ENCODE measurements at places on chromosomes 13 and 19.

DNA sequence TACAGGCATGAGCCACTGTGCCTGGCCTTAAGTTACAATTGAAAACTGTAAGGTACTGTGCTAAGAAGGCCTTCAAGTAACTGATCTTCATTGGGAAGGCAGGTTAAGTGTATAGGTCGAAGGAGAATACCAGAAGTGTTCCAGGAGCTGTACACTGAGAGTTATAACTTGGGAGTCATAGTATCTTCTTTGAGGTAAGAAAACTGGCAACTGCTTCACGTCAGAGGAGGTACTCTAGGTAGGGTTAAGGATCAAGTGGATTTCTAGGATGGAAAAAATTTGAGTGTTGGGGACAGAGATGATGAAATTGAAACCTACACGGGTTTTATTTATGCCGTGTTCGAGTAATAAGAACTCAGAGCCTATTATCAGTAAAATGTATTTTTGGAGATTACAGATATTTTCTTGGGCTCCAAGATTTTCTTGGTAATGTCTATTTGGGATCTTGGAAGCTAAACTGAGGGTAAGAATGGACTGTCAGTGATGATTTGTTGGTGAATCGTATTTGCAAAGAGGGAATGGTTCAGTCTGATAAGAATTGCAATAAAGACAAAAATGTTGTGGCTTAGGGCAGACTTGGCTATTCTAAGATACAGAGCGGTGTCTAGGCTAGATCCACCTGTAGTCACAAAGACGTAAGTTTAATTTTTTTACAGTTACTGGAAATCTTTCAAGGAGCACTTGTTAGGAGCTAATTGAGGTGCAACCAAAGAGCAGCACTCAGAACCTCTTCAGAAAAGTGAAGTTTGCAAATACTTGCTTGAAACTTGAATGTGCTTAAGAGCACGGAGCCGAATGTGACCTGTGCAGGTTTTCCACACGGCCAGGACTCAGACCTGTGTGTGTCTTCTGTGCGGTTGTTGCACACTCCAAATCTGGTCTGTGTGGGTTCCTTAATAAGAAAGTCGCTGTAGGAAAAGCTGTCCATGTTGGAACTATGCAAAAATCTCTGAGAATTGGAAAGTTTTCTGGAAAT lies 102.5 kb downstream of the URI1 start:
- DNase-seq, result no peak

DNA sequence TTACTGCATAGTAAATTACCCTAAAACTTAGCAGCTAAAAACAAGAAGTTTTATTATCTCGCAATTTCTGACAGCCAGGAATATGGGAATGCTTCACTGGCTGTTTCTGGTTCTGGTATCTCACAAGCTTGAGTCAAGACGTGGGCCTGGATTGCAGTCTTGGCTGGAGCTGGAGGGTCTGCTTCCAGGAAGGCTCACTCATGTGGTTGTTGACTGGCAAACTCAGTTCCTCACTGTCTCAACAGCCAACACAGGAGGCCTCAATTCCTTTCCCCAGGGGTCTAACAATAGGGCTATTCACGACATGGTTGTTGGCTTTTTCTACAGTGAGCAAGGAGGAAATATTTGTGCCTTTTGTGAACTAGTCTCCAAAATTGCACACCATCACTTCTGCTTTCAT lies 146.3 kb downstream of the GPC5 start:
- DNase-seq, result no peak

DNA sequence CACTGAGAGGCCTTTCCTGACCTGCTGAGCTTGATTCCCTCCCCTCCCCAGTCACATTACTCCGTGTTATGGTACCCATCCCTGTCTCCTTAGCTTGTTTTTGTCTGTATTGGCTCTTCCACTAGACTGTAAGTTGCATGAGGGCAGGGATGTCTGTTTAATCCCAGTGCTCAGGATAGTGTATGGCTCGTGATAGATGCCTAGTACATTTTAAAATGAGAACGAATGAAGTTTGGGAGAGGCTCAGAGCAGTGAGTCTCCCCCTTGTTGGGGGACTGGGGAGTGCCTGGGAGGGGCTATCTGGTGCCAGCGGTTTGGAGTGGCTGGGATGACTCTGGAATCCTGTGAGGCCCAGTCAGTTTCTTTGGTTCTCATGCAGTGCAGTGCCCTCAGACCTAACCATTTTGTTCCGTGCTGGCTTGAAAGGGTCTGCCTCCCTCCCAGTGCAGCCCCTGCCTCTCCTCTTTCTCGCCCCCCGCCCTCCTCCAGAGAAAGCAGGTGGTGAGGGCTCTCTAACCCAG lies 35.5 kb downstream of the ACTN4 start:
- no peak for DNase-seq

DNA sequence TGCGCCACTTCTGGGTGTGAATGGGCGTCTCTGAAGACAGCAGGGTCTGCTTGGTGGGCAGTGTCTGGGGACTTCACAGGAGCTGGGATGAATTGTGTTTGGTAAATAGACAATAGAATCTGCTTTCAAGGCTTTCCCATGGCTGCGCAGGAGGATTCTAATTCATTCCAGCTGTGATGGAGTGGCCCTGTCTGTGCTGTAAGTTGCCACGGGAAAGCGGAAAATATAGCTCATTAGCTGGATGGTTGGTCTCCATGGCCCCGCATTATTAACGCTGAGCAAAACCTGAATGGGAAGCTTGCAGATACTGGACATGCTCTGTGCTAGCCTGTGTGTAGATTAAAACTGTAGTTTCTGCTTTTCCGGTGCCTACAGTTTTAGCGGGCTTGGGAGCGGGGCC lies 15.6 kb upstream of the C1QTNF9 start:
- DNase-seq, result no peak

- peak; percentile 88 for DNase-seq
Observed at GRCh38 chr19:3046698-3047495, 15.4 kb downstream of the TLE5 start.
